Activated CD4-positive, alpha-beta memory T cell treated with anti-CD3 and anti-CD28 coated beads for 36 hours (primary cell): ENCODE measurements at places on chromosomes 4 and X. TPM values are rescaled to one million over a fixed set of nuclear protein-coding genes. Genes with fewer than 3 reads are reported as not detected.
A peak's percentile ranks its signal among the peaks of the same experiment; 100 is the strongest.

- DNase-seq, result no peak
Observed at GRCh38 chrX:103913356-103914020, 48.9 kb upstream of the TMSB15B start.

GRCh38 chr4:52873191-52873590 lies 11.1 kb downstream of the RASL11B start:
- DNase-seq, result no peak

- no peak for DNase-seq
Observed at GRCh38 chr4:151417766-151418376, 8.9 kb downstream of the FHIP1A start.

GRCh38 chr4:1501754-1502500 lies 95.7 kb upstream of the NKX1-1 start:
- no peak for DNase-seq

DNA sequence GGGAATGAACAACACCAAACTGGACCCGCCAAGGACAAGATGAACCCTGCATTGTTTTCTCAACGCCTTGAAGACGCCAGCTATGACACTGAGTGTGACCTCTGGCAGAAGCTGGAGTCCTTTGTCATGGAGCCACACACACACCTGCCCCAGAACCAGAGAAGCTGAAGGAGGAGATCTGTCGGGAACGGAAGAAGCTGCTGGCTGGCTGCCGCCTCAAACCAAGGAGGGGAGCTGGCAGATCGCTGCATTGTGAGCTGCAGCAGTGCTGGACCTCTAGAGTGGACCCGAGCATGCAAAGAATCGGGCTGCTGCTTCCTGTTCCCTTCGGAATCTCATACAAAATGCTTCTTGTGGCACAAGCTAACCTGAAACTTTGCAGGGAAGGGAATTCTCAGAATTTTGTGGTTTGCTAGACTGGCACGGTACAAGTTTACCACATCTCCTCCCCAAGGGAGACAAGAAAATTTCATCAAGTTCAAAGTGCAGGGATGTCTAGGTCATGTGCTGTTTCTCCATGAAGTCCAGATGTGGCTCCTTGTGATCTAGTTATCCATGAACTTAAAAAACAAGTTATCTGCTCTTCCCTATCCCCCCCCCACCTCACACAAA lies 23.4 kb upstream of the GLRB start:
- no peak for DNase-seq

GRCh38 chr4:7333801-7334421 lies 100.8 kb downstream of the PSAPL1 start:
- no peak for DNase-seq

GRCh38 chrX:1361275-1361674 lies 24.7 kb downstream of the IL3RA start:
- peak; percentile 37 for DNase-seq

- DNase-seq, result no peak
Observed at GRCh38 chr4:61812171-61812570, 612.0 kb downstream of the ADGRL3 start.

- no peak for DNase-seq
Observed at GRCh38 chr4:182318256-182318655, 75.1 kb downstream of the TENM3 start.

DNA sequence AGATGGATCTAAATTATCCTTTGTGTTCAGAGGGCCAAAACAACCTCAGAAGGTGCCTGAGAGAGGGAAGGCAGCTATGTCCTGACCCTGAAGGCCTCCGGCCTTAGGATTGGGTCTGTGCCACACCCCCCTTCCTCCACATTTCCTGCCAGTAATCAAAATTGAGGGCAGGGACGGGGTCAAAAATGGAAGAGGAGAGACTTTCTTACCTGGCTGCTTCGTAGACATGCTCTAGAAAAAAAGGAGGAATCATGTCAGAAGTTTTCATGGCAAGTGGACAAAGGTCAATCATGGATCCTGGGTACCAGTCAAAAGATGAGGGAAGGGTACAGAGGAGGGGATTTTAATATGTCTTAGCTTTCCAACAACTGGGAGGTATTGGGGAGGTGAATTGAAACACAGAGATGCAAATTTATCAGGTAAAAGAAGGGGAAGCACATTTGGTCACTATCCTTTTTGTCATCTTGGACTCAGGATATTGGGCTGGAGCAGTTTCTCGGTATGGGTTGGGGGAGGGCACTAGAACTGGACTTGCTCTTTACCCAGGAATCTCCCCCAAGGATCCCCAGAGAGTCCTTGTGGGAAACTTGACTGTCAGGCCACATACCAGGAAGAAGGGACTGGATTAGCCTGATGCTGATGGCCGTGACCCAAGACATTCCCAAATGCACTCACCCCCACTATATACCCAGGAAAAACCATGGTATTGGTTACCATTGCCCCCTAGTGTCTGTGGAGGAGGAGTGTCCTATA lies 17.1 kb downstream of the VSIG4 start:
- DNase-seq, result no peak

- no peak for DNase-seq
Observed at GRCh38 chrX:136636121-136636520, 11.8 kb upstream of the CD40LG start.

GRCh38 chrX:123083924-123084323 lies 100.2 kb upstream of the GRIA3 start:
- DNase-seq, result no peak

- no peak for DNase-seq
Observed at GRCh38 chrX:39470588-39471407, 627.0 kb downstream of the BCOR start.

DNA sequence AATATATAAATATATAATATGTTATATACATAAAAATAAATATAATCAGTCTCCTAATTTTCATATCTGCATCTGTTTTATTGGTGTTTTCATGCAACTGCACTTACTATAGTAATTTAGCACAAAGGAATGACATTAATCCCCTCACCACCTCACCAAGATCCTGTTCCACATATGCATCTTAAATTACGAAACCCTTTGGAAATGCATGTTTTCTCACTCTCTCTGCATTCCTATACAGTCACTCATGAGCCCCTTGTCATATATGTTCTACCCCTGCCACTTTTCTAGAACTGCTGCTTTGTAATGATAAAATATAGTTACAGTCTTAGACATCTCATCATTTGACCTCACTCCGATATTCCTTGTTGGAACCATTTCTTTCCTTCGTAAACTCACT lies 728.7 kb upstream of the SLIT2 start:
- DNase-seq, result no peak

GRCh38 chr4:78213218-78213617 lies 156.1 kb downstream of the FRAS1 start:
- no peak for DNase-seq

- peak; percentile 48 for DNase-seq
Observed at GRCh38 chrX:15854080-15854655, 445 bp downstream of the AP1S2 start.

- peak; percentile 12 for DNase-seq
Observed at GRCh38 chr4:30380404-30380998, 339.7 kb upstream of the PCDH7 start.

GRCh38 chr4:52550186-52550585 lies 108.9 kb downstream of the USP46 start:
- DNase-seq, result no peak

- DNase-seq, result no peak
Observed at GRCh38 chr4:59240011-59240410, 1960.1 kb upstream of the ADGRL3 start.

DNA sequence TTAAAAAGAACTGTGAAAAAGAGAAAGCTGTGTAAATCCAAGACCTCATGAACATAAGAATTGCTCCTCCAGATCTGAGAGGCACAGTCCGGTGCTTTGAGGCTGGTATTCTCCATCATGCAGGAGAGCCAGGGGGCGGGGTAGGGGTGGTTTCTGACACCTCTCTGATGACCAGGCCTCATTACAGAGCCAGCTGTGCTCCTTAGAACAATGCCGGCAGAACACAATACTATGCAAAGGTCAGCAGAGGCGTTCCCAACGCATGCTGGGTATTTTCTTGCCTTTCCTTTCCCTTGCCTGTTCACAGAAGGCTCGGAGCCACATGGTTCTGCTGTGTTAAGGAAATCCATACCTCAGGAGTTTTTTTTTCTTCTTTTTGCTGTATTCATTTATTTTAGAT lies 91.2 kb upstream of the SOD3 start:
- DNase-seq, result no peak

DNA sequence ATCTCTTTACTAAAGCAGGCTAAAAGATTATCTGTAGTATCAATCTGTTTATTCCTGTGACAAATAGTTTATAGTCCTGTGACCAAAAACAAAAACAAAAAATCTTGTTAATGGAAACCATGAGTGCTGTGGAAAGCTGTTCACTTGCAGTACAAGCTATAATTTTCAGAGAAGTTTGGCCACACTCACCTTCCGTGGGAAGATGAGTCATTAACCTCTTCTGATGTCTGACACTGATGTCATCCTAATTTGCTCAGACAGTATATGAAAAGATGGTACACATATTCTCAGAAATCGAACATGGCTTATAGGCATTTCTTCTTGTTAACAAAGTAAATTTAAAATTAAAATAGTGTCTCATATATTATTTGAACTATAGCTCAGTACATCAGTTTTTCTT lies 19.9 kb upstream of the ENPP6 start:
- peak; percentile 72 for DNase-seq

- DNase-seq, result peak; percentile 22
Observed at GRCh38 chr4:27084685-27085361, 224.2 kb downstream of the STIM2 start.

DNA sequence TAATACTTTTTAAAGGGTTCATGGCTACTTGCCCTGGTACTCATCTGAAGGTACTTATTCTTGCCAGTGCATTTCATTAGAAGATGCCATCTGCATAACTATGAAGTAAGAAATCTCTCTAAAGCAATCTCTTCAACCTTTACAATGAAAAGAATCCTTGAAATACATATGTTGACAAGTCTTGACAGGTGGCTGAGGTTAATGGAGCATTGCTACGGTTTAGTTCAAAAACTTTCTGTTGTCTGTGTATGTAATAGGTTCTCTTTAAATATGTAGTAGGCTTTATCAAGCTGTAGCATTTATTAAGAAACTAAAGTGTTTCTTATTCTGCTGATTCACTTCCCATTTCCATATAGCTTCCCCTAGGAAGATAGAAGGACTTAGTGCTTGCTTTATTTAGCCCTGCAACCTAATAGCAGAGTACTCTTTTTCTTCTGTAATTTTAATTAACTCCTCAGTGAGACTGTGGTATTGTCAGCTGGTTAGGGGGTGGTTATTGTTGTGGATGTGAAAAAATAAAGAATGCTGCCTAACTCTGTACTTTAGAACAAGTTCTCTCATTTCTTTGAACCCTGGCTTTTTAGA lies 39.3 kb downstream of the SLAIN2 start:
- no peak for DNase-seq

STS gene
- total RNA-seq, result 0.73 TPM

FGF2 gene
- total RNA-seq, result 0.36 TPM

SYTL5 gene
- total RNA-seq, result not detected

AR gene
- total RNA-seq, result 0.22 TPM

CLIC2 gene
- total RNA-seq, result 0.40 TPM

RPL9 gene
- 2,178 TPM for total RNA-seq

SRPX2 gene
- not detected for total RNA-seq

GPC3 gene
- total RNA-seq, result 0.14 TPM

HSD17B11 gene
- total RNA-seq, result 20.8 TPM

PRRG1 gene
- not detected for total RNA-seq

ANOS1 gene
- total RNA-seq, result not detected

PAGE2 gene
- total RNA-seq, result not detected

HMGN5 gene
- 6.1 TPM for total RNA-seq

CASP3 gene
- 54.0 TPM for total RNA-seq

AMER1 gene
- total RNA-seq, result 2.5 TPM

FAM149A gene
- 0.46 TPM for total RNA-seq

RIPPLY1 gene
- not detected for total RNA-seq
